ENCODE measurements at places on chromosomes 11 and 22.
A peak's percentile ranks its signal among the peaks of the same experiment; 100 is the strongest.

DNA sequence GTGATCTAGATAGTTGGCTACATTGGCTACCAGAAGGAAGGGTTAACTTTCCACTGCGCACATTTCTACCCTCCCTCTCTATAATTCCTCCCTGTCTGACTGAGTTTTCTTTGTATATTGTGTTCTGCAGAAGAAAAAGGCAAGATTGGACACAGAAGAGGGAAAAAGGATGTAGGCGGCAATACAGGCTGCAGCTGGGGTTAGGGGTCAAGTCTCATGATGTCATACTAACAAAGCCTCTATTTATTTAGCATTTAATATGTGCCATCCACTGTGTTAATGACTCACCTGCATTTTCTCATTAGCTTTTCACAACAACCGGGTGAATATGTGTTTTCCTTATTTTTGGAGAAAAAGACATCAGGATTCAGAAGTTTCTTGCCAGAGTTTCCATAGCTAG, 2.0 kb downstream of the FAM83F start:
- DNase-seq, result no peak

DNA sequence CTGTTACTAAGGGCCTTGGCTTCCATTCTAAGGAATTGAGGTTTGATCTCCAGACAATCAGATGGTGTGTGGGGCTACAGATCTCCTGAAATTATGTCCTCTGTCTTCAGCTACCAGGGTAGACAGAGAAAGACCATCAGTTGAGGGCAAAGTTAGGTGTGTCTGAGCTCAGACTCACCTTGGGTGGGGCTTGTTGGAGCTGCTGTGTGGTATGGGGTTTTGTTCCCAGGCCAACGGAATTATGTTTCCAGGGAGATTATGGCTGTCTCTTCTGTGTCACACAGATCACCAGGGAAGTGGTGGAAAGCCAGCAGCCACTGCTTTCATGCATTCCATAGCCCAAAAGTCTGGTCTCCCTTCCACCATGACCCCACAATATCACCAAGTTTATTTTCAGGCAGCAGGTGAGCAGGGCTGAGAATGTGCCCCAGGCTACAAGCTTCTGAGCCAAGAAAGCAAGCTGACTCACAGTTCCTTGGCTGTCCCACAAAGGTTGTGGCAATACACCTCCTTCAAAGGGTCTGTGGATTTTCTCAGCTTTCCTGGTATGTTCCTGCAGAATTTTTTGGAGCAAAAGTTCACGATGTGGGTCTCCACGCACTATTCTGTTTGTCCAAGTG, 714.9 kb downstream of the LUZP2 start:
- no peak for DNase-seq

DNA sequence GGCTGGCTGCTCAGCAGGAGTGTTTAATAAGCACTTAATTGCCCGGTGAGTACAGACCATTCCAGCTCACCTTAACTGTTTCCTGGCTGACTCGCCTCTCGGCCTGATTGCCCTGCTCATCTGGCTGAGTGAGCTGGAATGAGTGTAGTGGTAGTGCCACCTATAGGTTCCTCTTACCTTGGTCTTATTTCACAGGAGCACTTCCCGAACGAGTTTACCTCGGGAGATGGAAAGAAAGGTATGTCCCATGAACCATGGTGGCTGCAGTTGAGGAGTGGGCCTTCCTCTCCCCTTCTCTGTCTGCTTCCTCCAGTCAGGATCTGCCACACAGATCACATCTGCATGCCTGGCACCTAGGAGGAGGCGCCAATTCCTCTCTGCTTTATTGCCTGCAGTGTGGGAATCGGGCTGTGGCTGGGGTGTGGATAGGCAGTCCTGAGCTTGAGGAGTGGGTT, 26.7 kb downstream of the UPB1 start:
- no peak for DNase-seq

GRCh38 chr11:2534957-2535672, 90.3 kb downstream of the KCNQ1 start:
- DNase-seq, result no peak

DNA sequence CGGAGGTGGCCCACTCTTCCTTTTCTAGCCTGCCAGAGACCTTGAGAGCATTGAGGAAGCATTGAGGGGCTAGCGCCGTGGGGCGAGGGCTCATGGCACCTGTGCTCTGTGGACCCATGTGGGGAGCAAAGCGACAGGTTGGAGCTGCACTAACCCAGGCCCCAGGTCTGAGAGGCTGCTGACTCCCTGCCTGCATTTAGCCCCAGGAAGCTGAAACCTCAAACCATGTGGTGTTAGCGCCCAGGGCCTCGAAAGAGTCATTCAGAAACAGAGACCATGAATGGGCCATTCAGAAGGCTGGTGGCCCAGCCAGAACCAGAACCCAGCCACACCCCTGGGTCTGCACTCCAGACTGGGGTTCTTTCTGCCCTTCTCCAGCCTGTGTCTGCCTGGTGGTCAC, 88.6 kb downstream of the BCR start:
- DNase-seq, result no peak

DNA sequence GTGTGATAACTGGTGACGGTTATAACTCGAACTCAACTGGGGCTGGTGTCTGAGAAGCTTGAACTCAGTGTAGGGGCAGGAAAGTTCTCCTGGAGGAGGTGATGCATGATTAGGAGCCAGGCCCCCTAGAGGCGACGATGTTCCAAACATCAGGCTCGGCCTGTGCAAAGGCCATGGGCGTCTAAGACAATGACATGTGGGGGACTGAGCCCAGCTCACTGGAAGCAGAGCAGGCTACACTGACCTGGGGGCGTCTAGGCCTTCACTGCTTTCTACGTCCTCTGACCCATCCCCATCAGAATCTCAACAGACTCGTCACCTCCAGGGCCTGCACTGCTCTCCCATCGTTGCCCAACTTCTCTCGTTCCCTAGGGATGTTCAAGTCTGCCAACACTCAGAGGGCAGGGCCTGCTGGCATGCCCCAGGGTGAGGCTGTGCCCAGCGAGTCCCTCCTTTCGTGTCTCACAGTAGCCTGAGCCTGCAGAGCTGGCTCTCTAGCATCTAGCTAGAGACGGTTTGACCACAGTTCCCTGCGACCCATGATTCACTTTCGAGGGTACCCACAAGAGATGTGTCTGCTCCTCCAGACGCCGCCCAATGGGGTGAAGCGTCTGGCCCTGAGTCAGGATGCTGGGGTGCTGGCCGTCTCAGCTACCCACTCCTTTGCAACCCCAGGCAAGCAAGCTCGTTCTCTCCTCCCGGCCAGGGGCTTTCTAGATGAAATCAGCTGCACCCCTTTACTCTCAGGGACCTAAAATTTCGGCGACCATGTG, 1.1 kb upstream of the ATG16L2 start:
- peak; percentile 68 for DNase-seq

GRCh38 chr11:77125191-77125590, 2.9 kb upstream of the MYO7A start:
- no peak for DNase-seq

DNA sequence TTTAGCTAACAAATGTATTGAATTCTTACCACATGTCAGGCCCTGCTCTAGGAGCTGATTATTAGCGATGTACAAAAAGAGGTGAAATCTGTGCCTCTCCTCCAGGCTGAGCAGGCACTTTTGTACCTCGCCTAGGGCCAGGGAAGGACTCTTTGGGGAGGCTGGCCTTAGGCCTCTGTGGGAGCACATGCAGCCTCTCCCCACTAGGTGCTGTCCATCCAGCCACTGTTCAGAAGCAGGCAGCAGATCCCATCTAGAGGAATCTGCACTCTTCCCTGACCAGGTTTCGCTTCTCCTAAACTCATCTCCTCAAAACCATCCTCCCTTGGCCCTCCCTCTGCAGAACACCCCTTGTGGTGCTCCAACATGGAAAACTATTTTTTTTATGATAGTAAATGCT, 51.9 kb upstream of the WT1 start:
- no peak for DNase-seq

GRCh38 chr11:9568854-9569587, 4.4 kb upstream of the WEE1 start:
- DNase-seq, result no peak

- no peak for DNase-seq
Observed at GRCh38 chr11:16891964-16892363, 122.2 kb downstream of the PLEKHA7 start.

GRCh38 chr22:44180706-44181032, at the start of gene PARVG:
PARVG (plus strand) TSS chr22:44180925; CDS start chr22:44183330, 2,405 bp downstream.
- DNase-seq, result no peak

GRCh38 chr11:86138958-86139357, 70.1 kb upstream of the PICALM start:
- DNase-seq, result no peak

DNA sequence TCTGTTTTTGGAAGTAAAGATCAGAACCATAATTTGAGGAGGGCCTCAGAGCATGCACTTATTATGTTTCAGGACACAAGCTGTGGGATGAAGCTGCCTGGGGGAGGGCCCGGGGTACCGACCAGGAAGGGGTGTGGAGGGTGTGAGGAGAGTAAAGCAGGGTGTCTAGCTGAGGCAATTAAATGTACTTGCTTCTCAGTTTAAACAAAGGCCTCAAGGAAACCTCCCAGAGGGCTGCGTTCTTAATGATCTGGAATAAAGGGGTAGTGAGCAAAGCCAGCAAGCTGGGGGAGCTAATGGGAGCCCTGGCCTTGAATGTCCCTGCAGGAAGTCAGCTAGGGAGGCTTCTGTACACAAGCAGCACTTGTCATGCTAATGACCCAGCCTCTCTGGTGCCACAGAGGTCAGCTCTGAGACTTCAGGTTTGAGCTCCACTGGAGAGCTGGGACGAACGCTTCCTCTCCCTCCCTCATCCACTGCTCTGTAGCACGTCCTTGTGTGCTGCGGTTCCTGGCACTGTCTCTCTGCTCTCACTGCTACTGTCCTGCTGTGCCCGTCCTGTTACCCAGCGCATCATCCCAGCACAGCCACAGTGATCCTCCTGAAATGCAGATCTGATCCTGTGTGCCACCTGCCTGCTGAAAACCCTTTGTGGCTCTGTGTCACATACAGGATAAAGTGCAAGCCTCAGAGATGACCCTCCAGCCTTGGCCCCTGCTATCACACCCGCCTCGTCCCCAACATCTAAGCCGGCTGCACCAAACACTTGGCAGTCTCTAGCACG, 159.7 kb downstream of the DBX1 start:
- DNase-seq, result no peak

DNA sequence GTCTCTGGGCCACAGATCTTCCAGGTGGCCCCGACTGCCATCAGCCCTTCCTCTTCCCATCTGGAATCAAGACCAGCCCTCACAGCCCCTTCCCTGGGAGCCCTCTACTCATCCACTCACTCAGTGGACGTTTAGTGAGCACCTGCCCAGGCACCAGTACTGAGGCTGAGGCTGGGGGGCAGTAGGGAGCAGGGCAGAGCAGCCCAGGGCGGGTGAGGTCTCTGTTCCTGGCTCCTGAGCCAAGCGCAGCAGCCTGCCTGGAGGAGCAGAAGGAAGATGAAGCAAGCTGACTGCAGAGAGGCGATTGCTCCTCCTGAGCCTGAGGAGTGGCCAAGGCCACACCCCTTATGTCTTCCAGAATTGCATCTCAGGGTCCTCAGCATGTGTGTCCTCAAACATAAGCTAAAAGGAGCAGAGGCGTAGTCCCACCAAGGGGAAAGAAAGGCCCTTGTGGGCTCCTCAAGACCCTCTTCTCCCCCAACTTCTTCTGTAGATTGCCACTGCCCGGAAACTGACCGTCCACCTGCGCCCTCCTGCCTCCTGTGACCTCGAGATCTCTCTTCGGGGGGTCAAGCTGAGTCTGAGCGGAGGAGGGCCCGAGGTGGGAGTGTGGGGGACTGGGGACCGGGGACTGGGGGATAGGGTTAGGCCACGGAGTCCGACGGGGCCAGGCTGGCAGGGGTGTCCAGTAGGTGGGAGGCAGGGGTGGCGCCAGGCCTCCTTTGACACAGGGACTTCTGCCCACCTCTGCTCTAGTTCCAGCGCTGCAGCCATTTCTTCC, 5.8 kb downstream of the MAPK8IP2 start:
- no peak for DNase-seq

DNA sequence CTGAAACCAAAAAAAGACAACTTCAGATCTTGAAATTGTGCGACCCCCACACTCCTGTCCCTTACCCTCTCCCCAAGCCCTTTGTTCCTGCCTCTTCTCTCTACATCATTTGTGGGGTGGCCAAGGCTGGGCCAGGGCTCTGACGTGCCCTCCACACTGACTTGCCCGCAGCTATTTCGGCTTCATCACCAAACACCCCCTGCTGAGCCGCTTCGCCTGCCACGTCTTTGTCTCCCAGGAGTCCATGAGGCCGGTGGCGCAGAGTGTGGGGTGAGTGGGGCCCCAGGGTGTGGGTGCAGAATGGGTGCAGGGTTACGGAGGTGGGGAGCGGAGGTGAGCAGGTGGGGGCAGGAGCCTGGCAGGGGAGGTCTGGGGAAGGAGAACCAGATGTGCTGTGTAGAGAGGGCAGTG, 9.5 kb downstream of the MAPK8IP2 start:
- DNase-seq, result no peak

DNA sequence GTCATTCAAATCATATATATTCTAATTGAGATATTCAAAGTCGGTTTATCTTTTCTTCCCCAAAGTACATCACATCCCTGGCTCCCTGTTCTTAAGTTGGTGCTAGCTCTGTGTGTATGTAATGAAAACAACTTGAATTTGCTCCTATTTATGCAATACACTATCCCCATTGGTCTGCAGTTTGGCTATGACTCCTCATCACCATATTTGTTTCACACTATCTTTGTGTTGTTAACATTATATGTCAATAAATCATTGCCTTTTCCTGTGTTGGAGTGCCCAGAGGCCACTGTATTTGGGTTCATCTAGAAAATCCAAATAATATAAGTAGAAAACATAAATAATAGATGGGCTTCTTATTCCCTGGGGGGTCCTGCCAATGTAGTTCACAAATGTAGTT, 306.6 kb upstream of the TENM4 start:
- DNase-seq, result no peak

DNA sequence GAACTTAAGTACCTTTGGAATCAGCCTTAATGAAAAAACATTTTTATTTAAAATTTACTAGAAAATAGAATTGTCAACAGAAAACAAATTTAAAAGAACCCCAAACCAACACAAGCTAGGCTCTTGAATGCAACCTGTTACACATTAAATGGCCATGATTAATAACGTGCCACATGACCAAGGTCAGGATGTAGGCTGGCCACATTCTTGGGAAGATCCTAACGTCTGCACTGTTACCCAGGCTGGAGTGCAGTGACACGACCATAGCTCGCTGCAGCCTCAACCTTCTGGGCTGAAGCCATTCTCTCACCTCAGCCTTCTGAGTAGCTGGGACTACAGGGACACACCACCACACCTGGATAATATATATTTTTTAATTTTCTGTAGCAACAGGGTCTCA, 126.4 kb upstream of the APOA1 start:
- no peak for DNase-seq

- no peak for DNase-seq
Observed at GRCh38 chr22:31248138-31248745, 36.1 kb downstream of the LIMK2 start.

DNA sequence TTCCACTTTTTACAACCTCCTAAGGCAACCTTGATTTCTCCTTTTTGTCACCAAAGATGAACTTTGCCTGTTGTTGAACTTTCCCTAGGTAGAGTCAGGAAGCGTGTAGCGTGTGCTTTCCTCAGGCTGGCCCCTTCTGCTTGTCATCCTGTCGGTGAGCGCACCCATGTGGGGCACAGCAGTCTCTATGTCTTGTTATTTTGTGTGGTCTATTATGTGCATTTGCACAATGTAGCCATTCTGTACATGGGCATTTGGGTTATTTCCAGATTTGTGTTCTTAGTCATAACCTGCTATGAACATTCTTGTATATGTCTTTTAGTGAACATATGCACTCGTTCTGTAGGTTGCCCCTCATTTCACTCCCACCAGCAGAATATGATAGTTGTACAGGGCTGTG, 34.9 kb downstream of the CABIN1 start:
- DNase-seq, result no peak

GRCh38 chr11:77278595-77279506, 22.6 kb downstream of the GDPD4 start:
- no peak for DNase-seq

- no peak for DNase-seq
Observed at GRCh38 chr11:119367661-119368120, 13.8 kb downstream of the USP2 start.

Data from activated CD8-positive, alpha-beta memory T cell treated with anti-CD3 and anti-CD28 coated beads for 48 hours (primary cell).